Upper lobe of right lung (tissue), 1 donor: ENCODE measurements at places on chromosomes 5 and 9.

DNA sequence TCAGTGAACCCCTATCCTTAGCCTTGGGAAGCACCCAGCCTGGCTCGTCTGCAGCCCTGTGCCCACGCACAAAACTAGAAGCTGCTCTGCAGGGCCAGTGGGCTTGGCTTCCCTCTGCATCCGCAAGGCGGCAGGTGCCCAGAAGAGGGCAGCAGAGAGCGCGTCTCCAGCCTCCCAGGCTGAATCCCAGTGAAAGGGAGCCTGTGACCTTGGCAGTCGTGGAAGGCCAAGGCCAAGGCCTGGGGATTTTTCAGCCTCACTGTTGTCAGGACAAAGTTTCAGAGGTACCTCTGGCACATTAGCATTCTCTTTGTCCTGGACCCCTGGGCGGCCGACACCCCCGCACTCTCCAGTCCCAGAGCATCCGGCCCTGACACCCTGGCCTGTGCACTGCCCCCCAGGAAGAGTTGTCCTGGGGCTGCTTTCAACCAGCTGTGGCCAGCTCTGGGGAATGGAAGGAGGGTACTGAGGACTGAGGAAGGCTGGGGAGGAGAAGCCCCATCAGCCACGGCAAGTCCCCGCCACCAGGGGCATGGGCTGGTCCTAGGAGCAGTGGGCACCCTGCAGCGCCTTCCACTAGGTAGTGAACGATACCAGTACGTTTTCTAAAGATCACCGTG, 63.6 kb upstream of the IL17B start:
- peak; percentile 91 for DNase-seq

GRCh38 chr5:1540831-1541701, 17.3 kb upstream of the LPCAT1 start:
- peak; percentile 49 for DNase-seq

GRCh38 chr5:111070272-111071134, 1.0 kb upstream of the TSLP start:
- peak; percentile 71 for DNase-seq

DNA sequence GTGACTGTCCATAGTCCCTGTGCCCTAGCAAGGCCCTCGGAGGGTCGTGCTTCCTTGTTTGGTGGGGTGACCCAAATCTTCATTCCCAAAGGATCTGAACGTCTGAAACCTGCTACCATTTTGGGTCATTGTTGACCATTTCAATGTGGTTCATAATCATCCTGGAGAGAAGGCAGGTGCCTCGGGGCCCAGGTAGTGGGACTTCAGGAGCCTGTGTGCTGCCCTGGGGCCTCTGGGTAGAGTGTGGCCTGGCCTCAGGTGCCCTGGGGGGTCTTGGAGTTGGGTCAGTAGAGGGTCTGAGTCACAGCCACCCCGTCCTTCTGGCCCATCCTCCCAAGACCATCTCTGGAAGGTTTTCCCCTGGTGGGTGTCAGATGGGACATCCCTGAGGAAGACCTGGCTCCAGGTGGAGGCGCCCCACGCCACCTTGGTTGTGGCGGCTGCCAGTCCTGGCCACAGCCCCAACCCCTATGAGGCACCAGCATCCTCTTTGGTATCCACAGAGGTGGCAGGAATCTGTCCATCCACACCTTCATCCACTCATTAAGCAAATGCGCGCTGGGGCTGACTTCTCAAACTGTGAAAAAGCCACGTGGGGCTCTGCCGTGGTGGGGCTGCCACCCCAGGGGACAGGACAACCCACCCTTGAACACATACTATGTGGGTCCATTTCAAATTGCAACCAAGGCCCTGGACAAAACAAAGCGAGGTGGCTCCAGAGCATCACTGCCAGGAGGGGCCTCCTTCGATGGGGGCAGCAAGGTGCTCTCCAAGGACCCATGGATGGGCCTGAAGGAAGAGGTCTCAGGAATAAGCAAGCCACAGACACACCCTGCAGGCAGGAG, 41.6 kb upstream of the FCN1 start:
- DNase-seq, result peak; percentile 46

DNA sequence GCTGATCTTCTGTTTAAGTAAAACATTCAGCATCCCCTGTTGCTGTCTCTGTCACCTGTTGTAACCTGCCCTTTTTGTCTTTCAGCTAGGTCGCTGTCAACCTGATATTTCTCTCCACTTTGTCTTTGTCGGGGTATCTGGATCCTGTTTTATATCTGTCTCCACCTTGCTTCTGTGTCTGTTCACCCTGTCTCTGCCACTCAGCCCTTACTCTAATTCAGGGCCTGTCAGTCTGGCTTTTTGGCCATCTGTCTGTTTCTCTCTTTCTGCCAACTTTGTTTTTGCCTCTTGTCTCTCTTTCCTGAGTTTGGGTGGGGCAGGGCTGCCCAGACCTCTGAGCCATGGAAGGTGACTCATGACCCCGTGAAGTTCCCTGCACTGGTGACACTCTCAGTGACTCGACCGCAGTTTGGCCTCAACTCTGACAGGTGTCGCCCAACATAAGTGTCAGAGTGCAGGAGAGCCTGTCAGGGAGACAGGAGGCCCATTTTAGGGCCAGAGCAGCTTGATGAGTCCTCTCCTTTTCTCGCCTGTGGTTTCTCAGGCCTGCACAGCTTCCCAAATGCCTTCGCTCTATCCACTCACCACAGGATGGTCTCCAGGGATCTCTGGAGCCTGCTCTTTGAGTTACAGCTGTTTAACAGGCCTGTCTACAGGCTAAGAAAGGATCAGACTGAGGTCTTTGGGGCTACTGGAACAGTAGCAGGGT, 868 bp downstream of the ZBTB43 start:
- DNase-seq, result peak; percentile 79

- DNase-seq, result no peak
Measured at GRCh38 chr5:66993448-66993847, 203.2 kb downstream of the CD180 start.

DNA sequence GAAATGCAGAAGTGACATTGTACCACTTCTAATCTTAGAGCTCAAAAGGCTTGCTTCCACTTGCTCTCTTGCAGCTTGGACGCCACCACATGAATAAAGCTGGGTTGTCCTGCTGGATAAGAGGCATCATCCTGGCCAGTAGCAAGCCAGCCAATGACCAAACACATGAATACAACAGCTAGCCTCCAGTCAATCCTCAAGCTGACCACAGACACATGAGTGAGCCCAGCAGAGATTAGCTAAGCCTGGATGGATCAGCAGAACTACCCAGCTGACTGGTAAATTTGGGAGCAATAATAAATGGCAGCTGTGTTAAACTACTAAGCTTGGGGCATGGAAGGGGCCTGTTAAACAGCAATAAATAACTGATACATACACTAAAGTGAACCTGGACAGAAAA, 121.1 kb upstream of the SLC12A2 start:
- DNase-seq, result no peak

GRCh38 chr5:159341906-159342310, 11.6 kb upstream of the IL12B start:
- DNase-seq, result peak; percentile 72

DNA sequence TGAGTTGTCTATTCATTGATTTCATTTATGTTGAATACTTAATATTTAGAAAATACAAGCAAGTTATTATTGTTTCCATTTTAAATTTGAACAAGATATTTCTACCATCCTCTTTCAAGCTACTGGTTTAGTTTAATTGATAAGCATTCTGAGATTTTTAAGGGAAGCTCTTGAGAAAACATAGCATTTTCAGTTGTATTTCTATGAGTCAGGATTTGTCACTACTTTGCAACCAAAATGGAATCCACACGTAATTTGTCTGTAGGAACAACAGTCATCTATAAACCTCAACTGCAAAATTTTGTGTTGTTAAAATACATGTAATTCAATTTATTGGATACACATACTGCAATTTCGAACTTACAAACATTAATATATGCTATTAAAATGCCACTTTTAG, 74.0 kb downstream of the PRR16 start:
- DNase-seq, result no peak

DNA sequence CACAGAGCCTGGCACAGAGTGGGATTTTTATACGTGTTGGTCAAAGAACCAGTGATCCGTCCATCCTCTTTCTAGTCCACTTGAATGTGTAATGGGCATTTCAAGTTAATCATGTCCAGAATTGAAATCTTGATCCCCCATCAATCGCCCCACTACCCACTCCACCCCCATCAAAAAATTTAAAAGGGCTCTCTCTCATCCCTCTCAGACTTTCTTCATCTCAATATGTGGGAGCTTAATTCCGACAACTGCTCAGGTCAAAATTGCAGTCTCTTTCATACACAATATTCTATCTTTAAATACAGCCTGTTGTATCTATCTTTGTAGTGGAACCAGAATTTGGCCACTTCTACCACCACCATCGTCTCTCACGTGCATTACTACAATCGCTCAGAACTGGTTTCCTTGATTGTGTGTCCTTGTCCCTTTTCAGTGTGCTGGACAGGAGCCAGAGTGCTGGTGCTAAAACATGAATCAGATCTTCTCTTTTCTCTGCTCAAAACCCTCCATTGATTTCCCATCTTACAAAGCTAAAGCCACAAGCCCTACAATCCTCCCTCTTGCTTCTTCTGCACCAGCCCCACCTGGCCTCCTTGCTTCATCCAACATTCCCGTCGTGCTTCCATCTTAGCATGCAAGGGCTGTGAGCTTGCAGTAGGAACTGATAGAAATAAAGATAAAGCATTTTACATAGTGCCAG, 786 bp upstream of the KIF3A start:
- no peak for DNase-seq
